ENCODE measurements at places on chromosomes 3 and 15. TPM values are rescaled to one million over a fixed set of nuclear protein-coding genes. Genes with fewer than 3 reads are reported as not detected.

GABRA5 gene
- total RNA-seq: not detected

GPR87 gene
- total RNA-seq: 121 TPM

ZPLD1 gene
- 0.07 TPM for total RNA-seq

SLC24A5 gene
- total RNA-seq: not detected

LRCH3 gene
- total RNA-seq: 15.4 TPM

GOLGA8H gene
- 0.07 TPM for total RNA-seq

ACP3 gene
- total RNA-seq: 5.0 TPM

SNTN gene
- not detected for total RNA-seq

Measured in nasal cavity respiratory epithelium epithelial cell of viscerocranial mucosa (primary cell).